DMS79 treated with DMSO at 0.1 percent for 48 hours (cell line): ENCODE measurements at places on chromosomes 11 and 22.

DNA sequence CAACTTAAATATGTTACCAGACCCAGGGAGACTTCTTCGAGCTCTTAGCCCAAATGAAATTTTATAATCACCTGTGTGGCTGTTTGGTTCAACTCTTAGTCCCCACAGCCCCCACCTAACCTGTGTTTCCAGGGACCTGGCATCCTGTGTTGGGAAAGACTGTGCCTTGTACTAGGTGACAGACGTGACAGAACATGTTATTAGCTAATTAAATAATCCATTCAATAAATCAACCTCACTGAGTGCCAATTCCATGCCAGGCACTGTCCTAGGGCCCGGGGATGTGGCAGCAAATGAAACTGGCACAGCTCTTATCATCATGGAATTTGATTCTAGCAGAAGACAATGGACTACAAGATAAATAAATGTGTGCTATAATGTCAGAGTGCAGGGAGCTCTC lies 431.9 kb downstream of the MIAT start:
- DNase-seq = no peak

GRCh38 chr11:62153087-62153395 lies 29.2 kb downstream of the INCENP start:
- no peak for DNase-seq

- DNase-seq = no peak
These were observed 44.0 kb downstream of the RRP8 start for GRCh38 chr11:6559369-6559768.

- no peak for DNase-seq
These were observed 12.9 kb downstream of the RIBC2 start for GRCh38 chr22:45426387-45426786.

GRCh38 chr22:50047346-50047745 lies 10.8 kb downstream of the TTLL8 start:
- DNase-seq = no peak

GRCh38 chr11:84594602-84595001 lies 1032.5 kb downstream of the DLG2 start:
- DNase-seq = no peak

DNA sequence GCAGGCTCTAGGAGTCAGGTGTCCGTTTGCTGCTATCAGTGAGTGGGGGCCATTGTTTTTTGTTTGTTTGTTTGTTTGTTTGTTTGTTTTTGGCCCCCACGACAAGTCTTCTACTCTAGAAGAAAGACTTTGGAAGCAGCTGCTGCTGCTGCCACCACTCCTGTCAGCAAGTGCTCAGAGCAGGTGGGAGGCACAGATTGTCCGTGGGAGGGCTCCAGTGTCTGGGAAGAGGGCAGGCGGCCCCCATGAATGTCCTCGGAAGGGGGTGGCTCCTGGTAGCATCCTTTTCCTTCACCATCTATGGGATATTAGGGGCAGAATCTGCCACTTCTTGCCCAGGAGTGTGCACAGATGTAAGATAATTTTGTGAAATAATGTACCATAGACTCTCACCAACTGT lies 37.8 kb upstream of the YWHAH start:
- DNase-seq = no peak

GRCh38 chr22:45543243-45543642 lies 40.6 kb downstream of the FBLN1 start:
- no peak for DNase-seq

DNA sequence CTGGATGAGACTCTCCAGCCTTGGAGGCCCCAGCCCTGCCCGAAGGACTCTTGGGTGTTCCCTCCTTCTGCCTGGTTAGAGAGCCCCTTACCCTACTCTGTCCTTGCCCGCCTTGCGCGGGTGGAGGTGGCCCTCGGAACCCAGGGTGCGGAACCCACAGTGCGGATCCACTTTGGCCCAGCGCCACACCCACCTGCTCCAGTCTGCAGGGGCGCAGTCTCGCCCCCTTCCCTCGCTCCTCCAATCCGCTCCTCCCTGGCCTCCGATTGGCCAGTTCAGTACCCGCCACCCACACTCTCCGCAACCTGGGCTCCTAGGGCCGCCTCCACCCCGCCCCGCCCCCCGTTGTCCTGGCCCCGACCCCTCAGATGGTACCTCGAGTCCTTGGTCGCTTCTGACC lies 2.4 kb downstream of the CAPN1 start:
- no peak for DNase-seq

- DNase-seq = peak; percentile 11
These were observed 6.5 kb upstream of the SPON1 start for GRCh38 chr11:13955971-13956421.

DNA sequence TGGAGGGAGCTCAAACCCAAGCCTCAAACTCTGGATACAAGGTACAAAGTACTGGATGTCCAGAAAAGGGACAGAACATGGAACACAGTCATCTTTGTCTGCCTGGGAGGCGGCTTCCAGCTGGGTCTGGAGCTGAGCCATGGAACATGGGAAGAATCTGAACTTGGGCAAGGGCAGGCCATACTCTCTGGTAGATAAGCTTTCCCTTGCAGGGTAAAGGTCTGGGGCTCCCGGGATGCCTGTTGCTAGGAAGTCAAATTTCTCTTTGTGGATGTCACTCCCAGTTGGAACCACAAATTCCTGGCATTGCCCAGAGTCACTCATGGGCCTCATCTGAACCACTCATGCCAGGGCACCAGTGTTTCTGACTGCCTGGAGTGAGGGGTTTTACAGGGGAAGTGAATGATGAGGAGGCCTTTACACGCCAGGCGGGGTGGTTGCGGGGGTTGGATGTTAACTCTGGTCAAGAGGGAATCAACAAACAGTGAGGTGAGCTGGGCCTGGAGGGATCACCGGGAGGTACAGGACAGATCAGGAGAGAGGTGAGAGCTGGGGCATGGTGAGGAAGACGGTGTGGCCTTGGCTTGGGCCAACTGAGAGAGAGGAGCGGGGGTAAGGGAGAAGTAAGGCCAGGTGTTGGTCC lies 5.7 kb downstream of the FTH1 start:
- DNase-seq = no peak

DNA sequence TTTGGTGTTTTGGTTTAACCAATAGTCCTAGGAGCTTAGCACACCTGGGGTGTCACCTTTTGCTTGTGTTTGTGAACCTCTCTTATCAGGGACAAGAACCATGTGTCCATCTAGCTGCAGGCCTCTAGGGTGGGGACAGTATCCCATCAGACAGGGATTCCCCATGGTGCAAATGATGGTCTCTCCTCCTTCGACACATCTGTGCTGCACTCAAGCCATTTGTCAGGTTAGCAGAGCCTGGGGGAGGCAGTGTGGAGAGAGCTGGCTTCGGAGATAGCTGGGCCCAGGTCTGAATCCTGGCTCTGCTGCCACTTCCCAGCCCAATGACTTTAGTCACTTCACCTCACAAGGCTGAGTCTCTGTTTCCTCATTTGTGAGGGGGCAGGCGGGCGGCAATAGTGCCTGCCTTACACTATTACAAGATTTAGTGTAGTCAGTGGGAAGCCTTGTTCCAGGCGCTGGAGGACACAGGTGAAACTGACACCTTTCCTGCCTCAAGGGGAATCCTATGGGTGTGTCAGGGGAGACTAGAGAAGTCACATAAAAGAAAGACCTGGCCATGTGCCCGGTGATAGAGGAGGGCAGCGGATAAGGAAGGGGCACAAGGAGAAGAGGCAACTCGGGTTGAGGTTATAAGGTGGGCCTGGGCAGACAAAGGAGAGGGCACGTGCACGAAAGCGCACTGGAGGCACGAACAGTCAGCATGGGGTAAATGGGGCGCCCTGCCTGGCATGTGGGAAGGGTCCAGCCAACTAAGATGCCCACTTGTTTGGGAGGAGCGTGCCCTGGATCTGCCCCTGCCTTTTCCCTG lies 12.6 kb downstream of the KLHL35 start:
- no peak for DNase-seq

- DNase-seq = no peak
These were observed 420.6 kb downstream of the BRD1 start for GRCh38 chr22:49406879-49407587.

DNA sequence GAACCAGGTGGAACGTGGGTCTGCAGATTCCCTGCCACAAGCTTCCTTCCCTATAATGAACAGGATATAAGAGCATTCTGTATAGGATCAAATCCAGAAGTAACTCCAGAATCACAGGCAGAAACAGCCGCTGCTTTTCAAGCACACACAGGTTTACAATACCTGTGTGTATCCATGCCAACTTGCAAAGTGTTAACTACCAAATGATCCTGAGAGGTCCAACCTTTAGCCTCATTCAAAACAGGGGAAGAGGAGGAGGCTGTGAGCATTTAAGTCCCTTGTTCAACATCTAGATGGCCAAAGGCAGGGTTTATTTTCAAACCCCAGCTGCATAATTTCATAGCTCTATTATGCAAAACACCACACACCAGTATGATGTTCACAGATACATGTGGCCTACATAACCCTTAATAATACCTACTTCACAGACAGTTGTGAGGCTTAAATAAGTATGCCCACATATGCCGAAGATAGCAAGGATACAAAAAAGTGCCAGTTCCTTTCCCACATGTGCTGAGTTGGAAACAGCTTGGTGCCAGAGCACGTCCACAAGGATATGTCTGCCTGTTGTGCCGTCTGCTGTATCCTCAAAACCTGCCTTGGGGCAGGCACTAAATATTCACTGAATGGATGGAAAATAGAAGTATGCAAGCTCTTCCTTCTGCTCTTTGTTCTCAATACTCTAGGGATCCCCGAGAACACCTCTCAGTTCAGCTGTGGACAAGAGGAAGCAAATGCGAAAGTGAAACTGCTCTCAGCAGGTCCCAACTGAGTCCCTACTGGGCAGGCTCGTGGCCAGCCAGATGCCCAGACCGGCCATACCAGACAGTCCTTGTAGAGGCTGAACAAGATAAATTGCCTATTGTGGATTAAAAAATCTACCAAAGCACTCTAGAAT lies 66.8 kb downstream of the LARGE1 start:
- peak; percentile 53 for DNase-seq

- DNase-seq = peak; percentile 56
These were observed 104.6 kb upstream of the ANO3 start for GRCh38 chr11:26227301-26227746.

GRCh38 chr22:38681582-38682335 lies at the start of gene TOMM22:
TSS of gene TOMM22 (plus strand) at chr22:38681957. CDS start at chr22:38681979, 22 bp downstream.
- DNase-seq = peak; percentile 57

GRCh38 chr11:117185736-117186430 lies 7.3 kb downstream of the SIDT2 start:
- no peak for DNase-seq

- DNase-seq = no peak
These were observed 19.8 kb upstream of the PSMA1 start for GRCh38 chr11:14539982-14540421.

GRCh38 chr11:18721561-18722292 lies 4.3 kb downstream of the IGSF22 start:
- peak; percentile 22 for DNase-seq

DNA sequence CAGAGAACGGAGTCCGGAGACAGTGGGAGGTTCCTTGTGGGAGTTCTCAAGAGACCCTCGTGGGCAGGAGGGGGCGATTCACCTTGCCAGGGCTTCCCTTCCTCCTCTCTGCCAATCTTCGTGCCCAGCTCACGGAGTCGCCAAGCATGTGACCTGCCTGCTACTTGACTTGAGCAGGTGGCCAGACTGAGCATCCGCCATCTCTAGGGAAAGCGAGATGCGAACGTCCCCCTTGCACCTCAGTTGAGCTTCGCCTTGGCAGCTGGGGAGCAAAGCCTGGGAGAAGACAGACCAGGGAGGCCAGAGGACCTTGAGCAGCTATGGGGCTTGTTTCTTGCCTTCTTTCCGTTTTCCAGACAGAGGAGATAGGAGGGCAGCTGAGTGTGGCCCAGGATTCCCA lies 123.2 kb downstream of the GRIK4 start:
- no peak for DNase-seq

DNA sequence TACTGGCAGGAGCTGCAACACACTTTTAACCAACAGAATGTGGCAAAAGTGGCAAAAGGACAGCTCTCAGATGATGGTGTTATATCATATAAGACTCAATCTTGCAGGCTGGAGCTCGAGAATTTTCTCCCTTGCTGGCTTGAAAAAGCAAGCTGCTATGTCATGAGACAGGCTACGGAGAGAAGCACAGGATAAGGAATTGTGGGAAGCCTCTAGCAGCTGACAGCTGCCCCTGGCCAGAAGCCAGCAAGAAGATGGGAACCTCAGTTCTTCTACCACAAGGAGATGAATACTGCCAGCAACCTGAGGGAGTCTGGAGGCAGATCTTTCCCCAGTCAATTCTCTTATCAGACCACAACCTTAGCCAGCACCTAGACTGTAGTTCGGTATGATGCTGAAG lies 24.6 kb downstream of the FXYD6 start:
- DNase-seq = no peak

DNA sequence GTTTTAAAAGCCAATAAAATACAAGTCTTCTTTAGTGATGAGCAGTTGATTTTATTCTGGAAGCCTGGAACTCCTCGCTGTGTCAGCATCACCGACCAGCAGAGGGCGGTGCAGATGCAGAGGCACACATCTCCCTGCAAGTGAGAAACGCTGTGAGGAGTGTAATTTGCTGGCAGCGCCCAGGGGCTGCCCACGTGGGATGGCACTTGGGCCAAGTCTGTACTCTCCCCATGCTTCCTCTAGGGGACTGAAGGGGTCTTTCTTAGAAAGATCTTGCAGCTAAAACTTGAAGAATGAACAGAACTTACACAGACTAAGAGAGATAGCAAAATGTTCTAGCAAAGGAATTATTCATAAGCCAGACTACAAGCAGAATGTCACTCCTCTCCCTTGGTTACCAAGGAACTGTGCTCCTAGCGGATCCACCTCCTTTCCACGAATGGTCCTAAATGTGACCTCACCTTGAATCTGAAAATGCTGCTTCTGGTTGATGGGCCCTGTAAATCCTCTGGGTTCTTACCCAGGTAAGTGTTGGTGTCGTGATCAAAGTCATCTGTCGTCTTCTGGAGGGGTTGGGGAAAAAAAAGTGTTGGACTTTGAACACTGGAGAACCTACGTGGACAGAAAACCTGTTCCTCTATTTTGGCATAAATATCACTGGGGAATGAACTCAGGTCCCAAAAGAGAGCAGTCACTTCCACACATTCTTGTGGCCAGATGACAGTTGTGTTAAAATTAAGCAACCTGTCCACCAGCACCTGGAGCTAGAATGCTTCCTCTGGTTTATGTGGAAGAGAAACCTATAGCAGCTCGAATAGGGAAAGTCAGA lies 31.8 kb downstream of the CNTF start:
- peak; percentile 52 for DNase-seq

- DNase-seq = no peak
These were observed 79.7 kb upstream of the PITPNB start for GRCh38 chr22:27998511-27999410.

DNA sequence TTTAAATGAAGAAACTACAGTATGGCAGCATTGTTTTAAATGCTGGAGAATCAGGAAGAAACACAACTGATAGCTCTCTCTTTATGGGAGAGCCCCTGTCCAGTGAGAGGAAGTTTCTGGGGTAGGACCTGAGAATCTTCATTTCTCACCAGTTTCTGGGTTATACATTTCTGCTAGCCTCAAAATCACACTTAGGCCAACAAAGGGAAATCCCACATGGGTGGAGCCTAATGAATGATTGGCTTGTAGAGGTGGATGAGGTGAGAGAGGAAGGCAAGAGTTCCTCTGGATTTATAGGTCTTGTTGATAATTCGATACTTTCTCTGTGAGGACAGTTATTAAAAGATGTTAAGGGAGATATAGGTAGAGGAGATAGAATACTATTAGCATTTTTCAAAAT lies 1397.3 kb upstream of the TENM4 start:
- no peak for DNase-seq

- DNase-seq = no peak
These were observed 67.5 kb upstream of the NECTIN1 start for GRCh38 chr11:119796363-119797060.
